ENCODE measurements at places on chromosomes 11 and 22.

DNA sequence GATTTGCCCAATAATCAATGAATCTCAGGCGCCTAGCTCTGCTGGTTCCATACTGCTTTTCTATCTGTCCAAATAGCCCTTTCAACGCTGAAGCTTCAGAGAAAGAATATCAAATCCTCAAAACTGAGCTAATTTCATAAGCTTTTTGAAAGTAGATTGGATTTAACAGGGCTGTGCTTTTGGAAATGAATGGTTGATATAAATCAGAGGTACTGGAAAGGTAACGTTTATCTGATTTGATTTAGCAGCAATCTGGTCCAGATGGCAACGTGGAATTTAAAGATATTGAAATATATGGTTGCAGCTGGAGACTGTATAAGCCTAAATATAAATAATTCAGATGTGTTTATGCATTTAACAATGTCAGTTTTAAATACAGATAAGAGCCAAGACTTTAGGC lies 229.5 kb upstream of the MPPED2 start:
- DNase-seq = no peak

DNA sequence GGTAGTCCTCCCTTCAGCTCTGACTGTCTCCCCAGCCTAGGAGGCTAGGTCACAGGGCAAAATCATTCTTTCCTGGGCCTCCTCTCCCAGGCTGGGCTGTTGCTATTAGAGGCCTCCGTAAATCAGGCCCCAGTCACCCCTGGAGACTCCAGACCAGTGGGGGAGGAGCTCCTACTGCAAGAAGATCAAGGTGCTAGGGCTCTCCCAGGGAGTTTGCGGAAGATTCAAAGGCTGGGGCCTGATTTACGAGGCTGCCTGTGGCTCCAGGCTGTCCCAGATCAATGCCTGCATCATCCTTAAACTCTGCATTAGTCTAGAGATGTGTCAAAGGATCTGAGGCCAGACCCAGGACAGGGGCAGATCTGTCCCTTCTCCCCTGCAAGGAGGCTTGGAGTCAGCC lies 346.2 kb downstream of the TENM4 start:
- no peak for DNase-seq

GRCh38 chr11:123086305-123086704 lies 24.4 kb upstream of the HSPA8 start:
- DNase-seq = no peak

- DNase-seq = no peak
Measured at GRCh38 chr22:41471568-41471967, 2.7 kb downstream of the ACO2 start.

GRCh38 chr22:29348956-29349355 lies 33.5 kb upstream of the RASL10A start:
- no peak for DNase-seq

DNA sequence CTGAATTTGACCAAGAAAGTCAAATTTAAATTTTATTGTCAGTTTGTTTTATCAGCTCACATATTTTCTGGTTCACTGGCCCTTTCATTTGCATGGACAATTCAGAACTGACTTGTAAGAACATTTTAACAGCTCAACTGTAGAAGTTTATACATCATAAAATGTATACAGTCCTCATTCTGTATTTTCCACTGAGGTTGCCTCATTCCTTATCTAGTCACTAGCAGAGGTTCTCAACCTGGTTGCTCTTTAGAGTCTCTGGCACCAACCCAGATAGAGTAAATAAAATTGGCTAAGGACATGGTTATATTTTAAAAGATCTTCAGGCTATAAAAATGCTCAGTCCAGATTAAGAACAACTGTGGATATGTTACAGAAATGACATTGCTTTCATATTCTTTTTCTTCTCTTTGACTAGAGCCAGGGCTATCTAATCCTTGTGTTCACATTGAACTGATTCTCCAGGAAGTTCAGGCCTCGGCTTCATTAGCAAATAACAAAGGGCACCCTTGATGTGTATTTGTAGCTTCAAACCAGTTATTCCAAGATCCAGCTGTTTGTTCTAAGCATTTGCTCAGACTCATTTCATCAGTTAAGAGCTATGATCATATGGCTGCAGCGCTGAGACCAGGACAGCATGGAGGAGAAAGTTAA lies 782.5 kb downstream of the ETS1 start:
- no peak for DNase-seq

Measured in germinal center (tissue), 1 donor.